ENCODE measurements at places on chromosomes 3 and 15.
A peak's percentile ranks its signal among the peaks of the same experiment; 100 is the strongest.

- DNase-seq, result no peak
These were observed 21.9 kb downstream of the LRIG1 start for GRCh38 chr3:66478960-66479359.

DNA sequence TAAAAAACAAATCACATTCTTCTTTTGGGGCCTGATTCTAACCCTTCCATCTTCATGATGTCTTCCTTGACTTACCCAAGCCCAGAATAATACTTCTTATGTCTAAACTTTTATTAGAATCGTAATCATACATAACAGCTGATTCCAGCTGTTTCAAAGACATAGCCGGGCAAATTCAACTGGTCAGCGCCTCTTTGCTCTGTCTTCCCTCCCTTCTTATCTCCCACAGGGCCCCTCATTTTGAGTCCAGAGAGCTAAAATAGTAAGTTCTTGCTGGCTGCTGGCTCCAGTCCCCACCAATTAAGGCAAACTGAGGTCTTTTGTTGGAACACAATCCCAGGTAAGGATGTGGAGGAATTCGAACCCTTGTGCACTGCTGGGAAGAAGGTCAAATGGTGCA is 108.6 kb downstream of the ADCY5 start:
- no peak for DNase-seq

- DNase-seq, result no peak
These were observed 59.9 kb downstream of the RPL39L start for GRCh38 chr3:187079090-187080022.

GRCh38 chr3:142952272-142953193 is 10.9 kb downstream of the PAQR9 start:
- no peak for DNase-seq

- DNase-seq, result no peak
These were observed 51.1 kb downstream of the NEDD4 start for GRCh38 chr15:55942332-55942731.

DNA sequence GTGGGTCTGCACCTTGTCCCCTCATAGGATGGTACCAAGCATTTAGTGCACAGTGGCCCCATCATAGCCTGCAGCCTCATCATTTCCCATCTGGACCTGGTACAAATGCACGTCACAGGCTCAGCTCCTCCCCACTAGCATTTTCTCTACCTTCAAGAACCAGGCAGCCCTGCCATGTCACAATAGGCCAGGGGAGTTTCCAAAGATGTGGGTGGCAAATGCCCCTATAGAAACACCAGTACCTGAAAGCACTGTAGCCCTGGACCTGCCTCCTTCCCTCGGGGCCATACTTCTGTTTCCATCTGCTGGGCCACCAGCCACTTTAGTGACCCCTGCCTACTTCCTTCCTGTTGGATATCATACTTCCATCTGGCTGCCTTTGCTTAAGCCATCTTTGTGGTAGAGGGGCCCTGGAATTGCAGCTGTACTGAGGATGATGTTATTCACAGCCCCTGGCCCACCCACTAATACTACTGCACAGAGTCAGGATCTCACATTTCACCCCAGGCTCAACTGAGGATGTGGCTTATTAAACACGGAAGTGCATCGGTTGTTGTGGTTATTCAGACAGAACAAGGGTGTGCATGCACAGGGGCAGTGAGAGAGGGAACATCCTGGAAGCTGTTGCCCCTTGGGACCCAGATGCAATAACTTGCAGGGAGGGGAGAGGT is 3.8 kb downstream of the TCTA start:
- no peak for DNase-seq

DNA sequence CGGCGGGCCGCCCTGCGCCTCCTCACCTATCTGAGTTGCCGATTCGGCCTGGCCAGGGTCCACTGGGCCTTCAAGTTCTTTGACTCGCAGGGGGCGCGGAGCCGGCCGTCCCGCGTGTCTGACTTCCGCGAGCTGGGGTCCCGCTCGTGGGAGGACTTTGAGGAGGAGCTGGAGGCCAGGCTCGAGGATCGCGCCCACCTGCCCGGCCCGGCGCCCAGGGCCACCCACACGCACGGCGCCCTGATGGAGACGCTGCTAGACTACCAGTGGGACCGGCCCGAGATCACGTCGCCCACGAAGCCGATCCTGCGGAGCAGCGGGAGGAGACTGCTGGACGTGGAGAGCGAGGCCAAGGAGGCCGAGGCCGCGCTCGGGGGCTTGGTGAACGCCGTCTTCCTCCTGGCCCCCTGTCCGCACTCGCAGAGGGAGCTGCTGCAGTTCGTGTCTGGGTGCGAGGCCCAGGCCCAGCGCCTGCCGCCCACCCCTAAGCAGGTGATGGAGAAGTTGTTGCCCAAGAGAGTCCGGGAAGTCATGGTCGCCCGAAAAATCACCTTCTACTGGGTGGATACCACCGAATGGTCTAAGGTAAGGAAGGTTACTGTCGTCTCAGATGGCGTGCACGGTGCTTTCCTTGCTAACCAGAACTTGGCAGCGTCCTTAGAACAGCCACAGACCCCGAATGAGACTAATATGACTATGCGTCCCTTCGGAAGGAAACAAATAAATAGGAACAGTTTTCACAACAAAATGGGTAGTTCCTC is 567 bp downstream of the TICRR start:
- DNase-seq, result no peak

DNA sequence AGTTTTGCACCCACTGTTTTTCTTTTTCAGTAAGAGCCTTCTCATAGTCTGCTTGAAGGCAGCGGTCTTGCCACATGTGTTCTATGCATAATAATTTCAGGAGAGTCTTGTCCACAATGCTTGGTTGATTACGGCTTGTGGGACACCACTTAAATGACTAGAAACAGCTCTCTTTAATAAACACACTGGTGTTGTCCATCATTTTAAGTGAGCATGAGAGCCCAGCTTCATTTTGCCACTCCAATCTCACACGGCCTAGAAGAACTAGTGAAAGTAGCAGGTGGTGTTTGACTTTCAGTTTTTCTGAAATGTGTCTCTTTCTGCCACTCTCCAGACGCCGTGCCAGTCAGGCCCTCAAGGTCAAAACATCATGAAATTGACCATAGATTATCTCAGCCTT is 292.1 kb downstream of the LPP start:
- DNase-seq, result no peak

DNA sequence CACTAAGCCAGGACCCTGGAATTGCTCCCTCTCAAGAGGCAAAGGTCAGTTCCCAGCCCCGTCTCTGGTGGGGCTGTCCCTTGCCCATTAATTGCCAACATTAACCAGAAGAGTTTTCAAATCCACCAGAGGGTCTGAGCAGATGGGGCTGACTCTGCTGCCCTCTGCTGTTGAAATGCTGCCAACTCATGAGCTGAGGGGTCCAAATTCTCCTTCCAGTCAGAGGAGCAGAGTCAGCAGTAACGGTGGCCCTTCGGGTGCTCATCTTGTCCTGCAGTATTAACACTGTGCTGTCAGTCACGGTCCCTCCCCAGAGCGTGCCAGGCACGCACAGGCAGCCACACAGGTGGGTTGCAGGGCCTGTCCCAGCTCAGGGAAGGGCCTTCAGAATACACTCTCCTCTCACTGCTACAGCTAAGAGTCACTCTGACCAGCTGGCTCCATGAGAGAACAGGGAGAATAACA is 10.7 kb upstream of the SPTBN5 start:
- peak; percentile 44 for DNase-seq

- DNase-seq, result peak; percentile 25
These were observed 26.7 kb downstream of the KCNMB2 start for GRCh38 chr3:178562947-178563232.

DNA sequence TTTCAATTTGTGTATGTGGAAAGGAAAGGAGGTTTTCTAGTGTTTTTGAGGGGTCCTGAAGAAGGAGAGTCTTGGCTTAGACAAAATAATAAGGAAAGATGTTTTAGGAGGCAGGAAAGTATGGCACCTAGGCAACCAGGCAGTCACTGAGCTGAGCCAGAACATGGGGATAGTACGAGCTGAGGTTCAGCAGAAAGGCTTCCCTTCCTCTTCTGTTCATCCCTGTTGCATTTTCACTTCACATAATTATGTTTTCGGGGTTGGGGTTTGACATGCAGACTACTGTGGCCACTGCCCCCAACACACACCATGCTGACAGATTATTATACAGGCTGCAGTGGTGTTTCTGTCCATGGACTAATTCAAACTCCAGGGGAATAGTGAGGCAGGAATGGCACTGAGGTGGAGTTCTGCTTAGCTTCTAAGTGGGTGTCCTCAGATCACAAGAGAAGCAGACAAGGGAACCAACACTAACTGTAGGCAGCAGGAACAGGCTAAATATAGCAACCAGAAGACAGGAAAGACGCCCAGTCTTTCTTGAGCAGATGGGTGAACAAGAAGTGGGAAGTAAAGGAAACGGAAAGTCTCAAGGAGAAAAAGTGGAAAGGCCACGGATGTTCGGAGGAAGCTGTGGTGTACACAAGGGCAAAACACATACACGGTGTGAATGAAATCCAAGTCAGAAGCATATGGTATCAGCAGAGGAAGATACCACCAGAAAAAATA is 305.8 kb downstream of the PLCL2 start:
- no peak for DNase-seq

GRCh38 chr3:184441202-184441900 is 61.5 kb downstream of the CHRD start:
- DNase-seq, result no peak

All from AG10803 (cell line).